ENCODE measurements at places on chromosomes 11 and 22.

- DNase-seq = peak; percentile 6
Measured at GRCh38 chr11:73597336-73597955, 466 bp downstream of the FAM168A start.

GRCh38 chr11:13486926-13487660 lies 8.7 kb downstream of the PTH start:
- DNase-seq = peak; percentile 46

GRCh38 chr22:31346733-31347250 lies 646 bp upstream of the PATZ1 start:
- peak; percentile 47 for DNase-seq

DNA sequence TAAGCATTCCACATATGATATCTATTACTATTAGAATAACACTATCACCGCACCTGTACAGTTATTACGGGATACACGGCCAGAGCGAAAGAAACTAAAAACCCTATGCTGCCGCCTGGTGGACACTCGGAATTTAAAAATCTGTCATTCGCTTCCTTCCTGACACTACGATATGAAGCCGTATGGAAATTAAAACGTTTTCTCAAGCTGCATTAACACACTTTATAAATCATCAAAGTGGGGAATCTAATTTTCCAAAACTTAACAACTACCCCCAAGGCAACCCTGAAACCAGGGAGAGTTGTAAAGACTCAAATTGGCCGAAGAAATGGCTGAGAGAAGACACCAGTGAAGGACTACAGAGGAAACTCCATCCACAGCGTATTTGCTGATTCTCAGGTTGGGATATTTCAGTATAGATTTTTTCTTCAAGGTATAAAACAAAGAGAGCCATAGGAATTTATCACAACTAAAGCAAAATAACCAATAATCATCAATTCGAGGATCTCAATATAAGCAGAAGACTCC lies 1.4 kb downstream of the CCDC73 start:
- peak; percentile 27 for DNase-seq

DNA sequence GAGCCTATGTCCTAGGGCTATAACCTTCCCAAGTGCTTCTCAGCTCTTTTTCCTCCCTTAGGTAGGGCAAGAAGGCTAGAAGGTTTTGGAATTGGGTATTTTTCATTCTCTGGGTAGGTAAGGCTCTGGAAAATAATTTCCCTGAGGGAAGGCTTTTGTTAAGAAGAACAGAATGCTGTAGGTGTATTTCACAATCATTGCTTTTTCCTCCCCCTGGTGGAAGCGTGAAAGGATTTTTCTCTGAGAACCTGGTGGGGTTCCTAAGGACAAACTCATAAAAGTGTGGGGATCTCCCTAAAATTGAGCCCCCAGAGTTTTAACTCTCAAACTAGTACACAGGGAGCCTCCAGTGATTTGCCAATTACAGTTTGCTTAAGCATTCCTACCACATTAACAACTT lies 41.1 kb upstream of the NARS2 start:
- no peak for DNase-seq

GRCh38 chr11:21511835-21512440 lies 680.9 kb upstream of the ANO5 start:
- DNase-seq = peak; percentile 10

DNA sequence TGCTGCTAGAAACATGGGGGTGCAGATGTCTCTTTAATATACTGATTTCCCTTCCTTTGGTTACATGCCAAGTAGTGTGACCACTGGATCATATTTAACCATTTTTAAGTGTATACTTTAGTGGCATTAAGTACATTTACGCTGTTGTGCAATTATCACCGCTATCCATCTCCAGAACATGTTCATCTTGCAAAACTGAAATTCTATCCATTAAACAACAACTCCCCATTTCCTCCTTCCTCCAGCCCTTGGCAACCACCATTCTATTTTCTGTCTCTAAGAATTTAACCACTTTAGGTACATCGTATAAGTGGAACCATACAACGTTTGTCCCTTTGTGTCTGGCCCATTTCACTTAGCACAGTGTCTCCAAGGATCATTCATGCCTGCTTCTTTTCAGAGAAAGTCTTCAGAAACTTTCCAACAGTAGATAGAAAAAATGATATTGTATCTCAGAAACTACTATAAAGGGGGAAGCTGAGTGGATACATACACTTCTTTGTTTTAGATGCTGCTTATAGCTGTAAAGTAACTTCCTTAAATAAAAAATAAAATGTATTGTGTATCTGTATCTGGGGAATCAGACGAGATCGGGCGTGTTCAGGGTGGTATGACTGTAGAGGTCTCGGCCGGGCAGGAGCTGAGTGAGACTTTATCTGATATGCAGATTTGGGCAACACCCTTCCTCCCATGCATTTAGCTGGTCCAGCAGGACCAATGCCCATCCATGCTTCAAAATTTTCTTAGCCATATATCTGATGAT lies 44.6 kb upstream of the ZBED5 start:
- DNase-seq = no peak

DNA sequence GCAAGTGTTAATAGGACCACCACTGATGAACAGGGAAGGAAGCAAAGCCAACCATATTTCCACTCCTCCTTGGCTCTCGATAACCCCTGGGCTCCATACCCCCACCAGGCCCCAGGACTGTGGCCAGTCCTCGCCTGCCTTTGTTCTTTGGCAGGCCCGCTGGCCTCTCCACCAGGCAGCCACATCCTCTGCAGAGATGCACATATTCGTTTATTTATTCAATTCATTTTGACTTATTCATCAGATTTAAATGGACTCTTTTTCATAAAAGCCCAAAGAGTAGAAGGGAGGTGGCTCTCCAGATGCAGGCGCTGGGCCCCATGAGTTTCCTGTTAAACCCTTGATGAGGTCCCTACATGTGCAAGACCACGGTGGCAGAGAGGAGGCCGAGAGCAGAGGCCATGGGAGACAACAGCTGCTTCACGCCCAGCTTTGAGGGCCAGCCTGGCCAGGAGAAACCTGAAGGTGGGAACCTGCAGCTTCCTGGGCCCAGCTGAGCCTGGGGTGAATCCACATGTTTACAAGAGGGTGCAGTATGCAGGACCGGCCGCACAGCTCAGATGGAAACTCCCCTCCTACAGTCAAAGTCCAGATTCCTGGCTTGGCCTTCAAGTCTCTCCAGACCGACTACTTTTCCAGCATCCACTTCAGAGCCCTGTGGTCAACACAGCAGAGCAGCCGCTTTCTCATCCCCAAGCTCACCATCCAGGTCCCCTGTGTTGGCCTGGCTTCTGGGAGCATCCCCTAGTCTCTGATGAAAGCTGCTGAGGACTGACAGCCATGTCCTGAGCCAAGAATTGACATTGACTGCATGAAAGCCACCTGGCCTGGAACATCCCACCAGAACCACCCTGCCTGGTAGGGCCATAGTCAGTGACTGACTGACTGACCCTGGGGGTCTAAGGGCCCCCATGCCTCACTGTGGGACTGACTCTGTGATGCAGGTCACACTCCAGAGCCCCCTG lies 39.7 kb upstream of the CCND1 start:
- DNase-seq = no peak

GRCh38 chr22:35039625-35040024 lies 26.3 kb upstream of the ISX start:
- peak; percentile 27 for DNase-seq

DNA sequence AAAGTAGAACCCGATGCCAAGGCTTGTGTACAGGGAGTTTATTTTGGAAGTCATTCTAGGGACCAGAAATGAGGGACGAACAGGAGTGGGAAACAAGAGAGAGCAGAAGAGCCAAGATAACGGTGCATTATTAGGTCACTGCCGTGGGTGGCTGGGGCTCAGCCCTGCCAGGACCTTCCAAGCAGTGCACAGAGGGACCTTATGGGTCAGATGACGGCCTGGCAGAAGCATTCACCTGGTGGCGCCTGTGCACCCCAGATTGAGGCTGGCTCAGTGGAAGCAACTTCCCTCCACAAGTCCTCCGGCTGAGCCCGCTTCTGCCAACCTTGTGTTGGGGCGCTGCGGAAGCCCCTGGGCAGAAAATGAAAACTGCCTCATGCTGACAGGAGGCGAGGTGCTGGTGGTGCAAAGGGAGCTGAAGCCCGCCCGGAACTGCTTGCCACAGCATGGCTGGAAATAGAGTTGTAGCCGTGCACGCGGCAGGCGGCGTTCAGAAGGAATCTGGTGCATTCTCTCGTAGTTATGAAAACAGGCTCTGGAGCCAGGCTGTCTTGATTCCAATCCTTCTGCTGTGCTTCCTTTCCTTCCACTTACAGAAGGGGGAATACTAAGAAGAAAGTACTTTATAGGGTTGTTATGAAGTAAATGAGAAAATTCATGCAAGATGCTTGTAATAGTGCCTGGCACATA lies 22.2 kb upstream of the TP53I11 start:
- DNase-seq = no peak

GRCh38 chr11:132528181-132528580 lies 1004.1 kb downstream of the OPCML start:
- no peak for DNase-seq

- DNase-seq = peak; percentile 47
Measured at GRCh38 chr22:39383841-39384625, 15.5 kb upstream of the TAB1 start.

GRCh38 chr22:42425337-42425988 lies 6.7 kb downstream of the NFAM1 start:
- no peak for DNase-seq

GRCh38 chr22:42549331-42550060 lies 4.3 kb upstream of the SERHL2 start:
- DNase-seq = no peak

GRCh38 chr22:41257696-41258095 lies 17.0 kb upstream of the CHADL start:
- no peak for DNase-seq

GRCh38 chr11:57310630-57311086 lies 14.1 kb downstream of the TNKS1BP1 start:
- no peak for DNase-seq

- no peak for DNase-seq
Measured at GRCh38 chr11:117020869-117021564, 77.2 kb downstream of the SIK3 start.

- DNase-seq = no peak
Measured at GRCh38 chr11:91794146-91794545, 430.5 kb upstream of the FAT3 start.

- DNase-seq = no peak
Measured at GRCh38 chr11:11076879-11077278, 219.0 kb upstream of the ZBED5 start.

- DNase-seq = no peak
Measured at GRCh38 chr11:559020-559620, 1.4 kb downstream of the LMNTD2 start.

GRCh38 chr11:26070714-26071380 lies 261.1 kb upstream of the ANO3 start:
- DNase-seq = no peak

DNA sequence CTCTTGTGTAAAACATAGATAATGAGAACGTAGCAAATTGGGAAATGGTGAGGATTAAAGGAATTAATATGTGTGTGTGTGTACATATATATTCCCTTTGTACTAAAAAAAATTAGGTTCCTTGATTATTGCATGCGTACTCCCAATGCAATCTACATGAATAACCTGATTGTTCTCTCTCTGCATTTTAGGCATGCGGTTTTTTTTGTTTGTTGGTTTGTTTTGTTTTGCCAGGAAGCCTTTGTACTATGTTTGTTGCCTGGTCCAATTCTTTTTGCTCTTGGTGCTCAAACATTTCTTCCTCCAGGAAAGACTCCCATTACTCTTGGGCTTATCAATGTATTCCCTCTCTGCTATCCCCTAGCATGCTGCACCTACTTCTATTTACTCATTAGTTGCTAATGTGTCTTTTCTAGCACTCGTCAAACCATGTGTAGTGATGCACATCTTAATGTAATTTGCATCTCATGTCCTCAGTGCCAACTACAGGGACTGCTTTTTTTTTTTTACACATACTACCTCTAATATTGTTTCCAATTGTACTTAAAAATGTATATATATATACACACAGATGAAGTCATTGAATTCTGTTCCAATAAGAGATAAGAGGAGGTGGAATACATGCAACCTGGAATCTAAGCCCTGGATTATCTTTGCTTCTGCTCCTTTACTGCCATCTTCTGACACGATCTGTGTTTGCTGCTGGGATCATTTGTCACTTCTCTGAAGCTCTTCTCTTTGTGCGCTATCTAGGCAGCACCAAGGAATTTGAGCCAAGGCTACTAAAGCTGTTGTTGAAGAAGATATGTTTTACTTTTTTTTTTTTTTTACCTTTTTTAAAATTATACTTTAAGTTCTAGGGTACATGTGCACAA lies 197.2 kb upstream of the ANO3 start:
- no peak for DNase-seq

Measured in RPMI7951 (cell line).